NCI-H1105 (cell line): ENCODE measurements at places on chromosomes 4 and X.
A peak's percentile ranks its signal among the peaks of the same experiment; 100 is the strongest.

DNA sequence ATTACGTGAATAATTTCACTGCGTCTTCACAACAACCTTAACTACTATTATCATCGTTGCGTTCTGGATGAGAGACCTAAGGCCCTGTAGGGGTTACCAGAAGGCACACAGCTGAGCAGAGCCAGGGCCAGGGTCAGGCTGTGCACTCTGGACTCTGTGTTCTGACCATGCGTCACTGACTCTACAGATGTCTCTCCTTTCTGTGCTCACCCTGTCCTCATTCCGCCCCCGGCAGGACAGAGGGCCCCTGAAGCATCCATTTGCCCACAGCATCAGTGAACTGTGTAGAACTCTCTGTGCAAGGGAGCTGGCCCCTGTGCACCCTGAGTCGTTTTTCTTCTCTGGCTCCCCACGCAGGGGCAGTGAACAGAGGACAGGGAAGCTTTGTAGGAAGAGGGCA, 21.3 kb downstream of the GPKOW start:
- no peak for DNase-seq

- no peak for DNase-seq
These were observed 6.3 kb upstream of the AP1S2 start for GRCh38 chrX:15860921-15861320.

GRCh38 chr4:103719105-103719829, 518 bp downstream of the TACR3 start:
- DNase-seq = no peak

DNA sequence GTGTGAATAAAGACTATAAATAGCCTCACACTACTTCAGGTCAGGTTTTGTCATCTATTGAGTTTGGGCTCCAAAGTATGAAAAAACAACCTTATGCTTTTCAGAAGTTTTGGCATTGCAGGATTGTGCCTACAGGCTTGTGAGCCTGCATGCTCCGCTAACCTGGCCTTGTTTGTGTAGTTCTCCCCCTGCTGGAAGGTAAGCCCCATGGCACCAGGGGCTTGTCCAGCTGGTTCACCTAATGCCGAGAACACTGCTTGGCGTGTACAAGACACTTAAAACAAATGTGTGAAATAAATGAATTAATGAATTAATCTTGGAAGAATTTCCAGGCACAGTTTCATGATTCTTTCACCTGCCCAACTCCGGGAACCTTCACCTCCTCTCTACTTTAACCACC, 1.8 kb upstream of the HSD17B10 start:
- peak; percentile 37 for DNase-seq

GRCh38 chr4:182380771-182381181, 137.6 kb downstream of the TENM3 start:
- DNase-seq = no peak

GRCh38 chr4:73409012-73409862, 5.2 kb downstream of the ALB start:
- no peak for DNase-seq

GRCh38 chrX:50157545-50158135, 43.2 kb downstream of the AKAP4 start:
- no peak for DNase-seq

DNA sequence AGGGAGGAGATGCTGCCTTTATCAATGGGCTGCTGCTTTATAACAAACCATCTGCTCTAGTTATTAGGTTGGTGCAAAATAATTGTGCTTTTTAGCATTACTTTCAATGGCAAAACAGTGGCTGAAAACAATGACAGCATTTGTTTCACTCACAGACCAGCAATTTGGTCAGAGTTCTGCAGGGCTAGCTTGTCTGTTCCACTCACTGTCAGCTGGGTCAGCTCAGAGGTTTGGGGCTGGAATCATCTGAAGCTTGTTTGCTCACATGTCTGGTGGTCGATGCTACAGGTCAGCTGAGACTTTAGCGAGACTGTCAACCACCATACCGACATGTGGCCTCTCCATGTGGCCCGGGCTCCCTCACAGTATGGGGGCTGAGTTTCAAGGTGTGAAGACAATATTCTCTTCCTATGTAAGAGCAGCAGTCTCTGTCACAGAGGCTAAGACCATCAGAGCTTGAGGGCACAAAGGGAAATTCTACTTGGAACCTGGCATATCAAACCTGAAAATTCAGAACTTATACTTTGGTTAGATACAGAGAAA, 81.3 kb upstream of the LIMCH1 start:
- DNase-seq = no peak

GRCh38 chr4:7806338-7807090, 133.1 kb downstream of the AFAP1 start:
- DNase-seq = no peak

DNA sequence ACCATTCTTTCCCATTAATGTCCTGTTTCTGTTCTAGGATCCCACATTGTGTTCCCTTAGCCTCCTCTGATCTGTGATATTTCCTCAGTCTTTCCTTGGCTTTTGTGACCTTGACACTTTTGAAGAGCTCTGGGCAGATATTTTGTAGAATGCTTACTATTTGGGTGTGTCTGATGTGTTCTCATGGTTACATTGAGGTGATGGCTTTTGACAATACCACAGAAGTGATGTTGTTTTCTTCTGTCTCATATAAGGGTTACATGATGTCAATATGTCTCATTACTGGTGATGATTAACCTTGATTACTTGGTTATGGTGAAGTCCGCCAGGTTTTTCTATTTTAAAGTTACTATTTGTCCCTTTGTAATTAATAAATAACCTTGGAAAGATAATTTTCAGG, 183.7 kb downstream of the SOWAHB start:
- DNase-seq = no peak

GRCh38 chrX:11210415-11210801, 82.8 kb upstream of the AMELX start:
- DNase-seq = no peak

DNA sequence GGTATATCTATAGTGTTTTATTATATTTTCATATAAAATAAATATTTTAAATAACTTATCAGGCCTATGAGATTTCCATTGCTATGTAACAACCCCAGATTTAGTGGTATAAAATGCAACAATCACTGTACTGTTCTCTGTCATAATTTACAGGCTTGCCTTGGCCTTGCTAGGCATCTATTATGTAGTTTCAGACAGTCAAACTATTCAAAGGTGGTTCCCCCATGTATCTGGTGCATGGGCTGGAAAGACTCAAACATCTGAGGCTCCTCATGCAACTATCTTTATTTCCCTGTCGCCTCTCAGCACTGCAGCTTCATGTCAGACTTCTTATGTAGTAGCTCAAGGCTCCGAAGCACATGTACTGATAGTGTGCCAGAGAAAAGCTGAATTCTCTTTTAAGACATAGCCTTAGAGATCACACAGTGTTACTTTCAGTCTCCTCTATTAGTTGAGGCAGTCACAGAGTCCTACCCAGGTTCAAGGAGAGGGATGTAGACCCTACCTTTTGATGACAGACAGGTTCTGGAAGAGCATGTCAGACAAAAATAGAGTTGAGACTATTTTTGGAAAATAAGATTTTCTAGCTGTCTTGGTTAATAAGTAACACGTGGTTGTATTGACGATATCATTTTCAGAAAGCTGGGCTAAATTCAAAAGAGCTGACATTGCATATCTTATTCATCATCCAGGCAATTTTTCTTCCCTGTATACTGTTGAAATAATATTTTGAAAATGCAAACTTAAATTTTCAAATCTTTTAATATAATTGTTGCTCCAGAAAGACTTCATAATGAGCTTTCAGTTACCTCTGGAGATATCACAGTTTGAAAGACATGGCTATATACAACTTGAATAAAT, 19.4 kb downstream of the MTTP start:
- DNase-seq = no peak
